ENCODE measurements at places on chromosomes 1 and 21. TPM values are rescaled to one million over a fixed set of nuclear protein-coding genes. Genes with fewer than 3 reads are reported as not detected.

GRCh38 chr1:186617926-186618325 lies 62.3 kb downstream of the PTGS2 start:
- H3K36me3 ChIP-seq = no peaks in the 10 kb centered on the region
- DNase-seq = no peak
- peaks cover 4% of the 10 kb centered on the region for H3K27me3 ChIP-seq

DNA sequence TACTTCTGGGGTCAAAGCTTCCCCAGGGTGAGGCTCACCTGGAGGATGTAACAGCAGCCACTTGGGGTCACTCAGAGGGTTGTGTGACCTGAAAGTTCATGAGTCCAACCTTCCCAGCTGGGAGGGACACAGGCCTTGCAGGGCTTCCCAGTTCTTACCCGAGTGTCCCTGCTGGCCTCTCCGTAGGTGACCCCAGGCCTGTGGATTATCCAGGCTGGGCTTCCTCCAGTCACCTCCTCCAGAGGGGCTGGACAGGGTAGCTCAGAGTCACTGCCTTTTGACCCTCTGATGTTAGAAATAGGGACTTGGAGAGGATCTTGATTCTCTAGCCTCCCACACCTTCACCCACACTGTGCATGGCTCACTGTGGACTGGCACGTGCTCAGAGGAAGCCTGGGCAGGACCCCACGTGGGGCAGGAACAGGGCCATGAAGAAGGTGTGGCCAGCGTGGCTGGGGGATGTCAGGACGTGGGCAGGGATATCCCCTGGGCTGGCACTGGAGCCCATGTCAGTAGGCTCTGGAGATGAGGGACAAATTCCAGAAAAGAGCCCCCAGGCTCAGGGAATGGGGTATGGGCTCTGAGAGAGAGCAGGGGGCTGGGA lies 131.8 kb downstream of the ACTL8 start:
- no peaks in the 10 kb centered on the region for H3K36me3 ChIP-seq
- H3K4me3 ChIP-seq = no peak overlapping the region
- H3K4me1 ChIP-seq = no peaks in the 10 kb centered on the region
- DNase-seq = no peak
- no peak overlapping the region for H3K27ac ChIP-seq
- peaks cover 3% of the 10 kb centered on the region for H3K27me3 ChIP-seq

- no peak for DNase-seq
- H3K4me1 ChIP-seq = no peaks in the 10 kb centered on the region
- no peak overlapping the region for H3K4me3 ChIP-seq
- no peaks in the 10 kb centered on the region for H3K36me3 ChIP-seq
- no peak overlapping the region for H3K27ac ChIP-seq
These were observed 197.1 kb upstream of the PBX1 start for GRCh38 chr1:164361927-164362326.

GRCh38 chr1:209876078-209876800 lies 48.5 kb downstream of the UTP25 start:
- no peak overlapping the region for H3K27ac ChIP-seq
- no peak for DNase-seq
- no peak overlapping the region for H3K4me3 ChIP-seq
- peaks cover 30% of the 10 kb centered on the region for H3K27me3 ChIP-seq
- H3K4me1 ChIP-seq = no peaks in the 10 kb centered on the region

DNA sequence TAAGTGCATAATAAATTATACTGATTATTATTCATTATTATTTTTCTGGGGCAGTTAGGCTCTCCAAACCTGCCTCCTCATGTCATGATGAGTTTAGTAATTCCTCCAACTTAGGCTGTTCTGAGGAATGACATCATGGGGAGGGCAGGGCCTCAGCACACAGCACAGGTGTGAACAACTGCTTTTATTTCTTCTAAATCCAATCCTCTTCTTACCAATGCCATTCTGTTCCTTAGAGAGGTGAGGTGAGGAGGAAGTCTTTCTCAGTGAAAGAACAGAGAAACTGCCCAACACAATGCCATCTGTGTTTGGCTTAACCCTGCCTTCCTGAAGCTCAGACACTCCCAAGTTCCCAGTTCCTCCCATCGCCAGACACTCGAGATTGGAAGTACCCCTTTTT lies 45.4 kb upstream of the WASF2 start:
- H3K4me3 ChIP-seq = no peak overlapping the region
- H3K27me3 ChIP-seq = no peaks in the 10 kb centered on the region
- H3K36me3 ChIP-seq = peaks cover 2% of the 10 kb centered on the region
- H3K4me1 ChIP-seq = peaks cover 13% of the 10 kb centered on the region

DNA sequence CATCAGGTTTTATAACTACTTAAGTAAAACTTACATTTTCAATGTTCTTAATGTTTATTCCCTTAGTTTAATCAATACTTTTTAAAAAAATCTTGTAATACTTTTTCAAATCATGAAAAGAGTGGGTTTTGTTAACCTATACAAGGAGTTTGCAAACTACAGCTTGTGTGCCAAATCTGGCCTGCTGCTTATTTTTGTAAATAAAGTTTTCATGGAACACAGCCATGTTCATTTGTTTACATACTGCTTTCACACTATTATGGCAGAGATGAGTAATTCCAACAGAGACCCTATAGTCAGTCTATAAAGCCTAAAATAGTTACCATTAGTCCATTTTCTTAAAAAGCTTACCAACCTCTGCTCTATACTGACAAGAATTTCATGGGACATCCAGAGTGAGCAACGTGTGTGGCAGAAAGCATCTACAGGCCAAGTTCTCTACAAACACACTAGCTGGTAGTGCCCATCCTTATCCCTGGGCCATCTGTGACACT lies 42.6 kb downstream of the ERO1B start:
- H3K27me3 ChIP-seq = no peaks in the 10 kb centered on the region
- H3K27ac ChIP-seq = no peak overlapping the region
- H3K4me1 ChIP-seq = no peaks in the 10 kb centered on the region
- peaks cover 6% of the 10 kb centered on the region for H3K36me3 ChIP-seq
- H3K4me3 ChIP-seq = no peak overlapping the region
- DNase-seq = no peak

- H3K27ac ChIP-seq = no peak overlapping the region
- H3K4me3 ChIP-seq = no peak overlapping the region
- H3K36me3 ChIP-seq = no peaks in the 10 kb centered on the region
- no peak for DNase-seq
- H3K4me1 ChIP-seq = peaks cover 3% of the 10 kb centered on the region
These were observed 114.7 kb downstream of the ERG start for GRCh38 chr21:38383411-38384237.

DNA sequence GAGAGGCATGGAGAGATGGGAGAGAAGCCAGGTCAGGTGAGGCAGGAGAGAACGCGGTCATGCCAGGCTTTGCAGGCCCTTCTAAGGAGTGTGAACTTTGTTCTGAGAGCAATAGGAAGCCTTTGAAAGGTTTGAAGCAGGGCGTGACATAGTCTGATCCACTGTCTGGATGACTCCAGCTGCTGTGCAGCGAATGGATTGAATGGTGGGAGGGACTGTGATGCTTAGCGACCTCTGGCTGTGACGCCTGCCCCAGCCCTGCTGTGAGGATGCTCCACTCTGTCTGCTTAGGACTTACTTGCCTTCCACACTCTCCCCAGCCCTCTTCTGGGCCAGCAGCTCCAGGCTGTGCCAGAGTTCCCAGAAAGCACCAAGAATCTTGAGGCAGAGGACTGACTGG lies 41.8 kb upstream of the POU3F1 start:
- H3K27me3 ChIP-seq = peaks cover 22% of the 10 kb centered on the region
- no peak overlapping the region for H3K27ac ChIP-seq
- no peak for DNase-seq
- H3K4me1 ChIP-seq = no peaks in the 10 kb centered on the region
- H3K4me3 ChIP-seq = no peak overlapping the region

- no peak overlapping the region for H3K27ac ChIP-seq
- DNase-seq = no peak
These were observed 396.5 kb upstream of the LRRC7 start for GRCh38 chr1:69171248-69171647.

- H3K4me3 ChIP-seq = no peak overlapping the region
- H3K4me1 ChIP-seq = peaks cover 17% of the 10 kb centered on the region
- H3K27ac ChIP-seq = no peak overlapping the region
These were observed 25.9 kb downstream of the IVNS1ABP start for GRCh38 chr1:185291159-185291558.

- peaks cover 5% of the 10 kb centered on the region for H3K27me3 ChIP-seq
- DNase-seq = no peak
- no peak overlapping the region for H3K4me3 ChIP-seq
- no peak overlapping the region for H3K27ac ChIP-seq
- H3K4me1 ChIP-seq = no peaks in the 10 kb centered on the region
- no peaks in the 10 kb centered on the region for H3K36me3 ChIP-seq
These were observed 14.4 kb upstream of the CAMTA1 start for GRCh38 chr1:6770751-6771440.

GRCh38 chr1:33727310-33727709 lies 136.6 kb upstream of the HMGB4 start:
- no peak overlapping the region for H3K4me3 ChIP-seq
- H3K27me3 ChIP-seq = peaks cover 8% of the 10 kb centered on the region
- no peak for DNase-seq
- no peaks in the 10 kb centered on the region for H3K36me3 ChIP-seq
- no peaks in the 10 kb centered on the region for H3K4me1 ChIP-seq
- H3K27ac ChIP-seq = no peak overlapping the region

GRCh38 chr1:93666613-93667384 lies 14.8 kb downstream of the BCAR3 start:
- H3K36me3 ChIP-seq = no peaks in the 10 kb centered on the region
- no peak overlapping the region for H3K4me3 ChIP-seq
- no peak overlapping the region for H3K27ac ChIP-seq
- H3K4me1 ChIP-seq = no peaks in the 10 kb centered on the region
- no peak for DNase-seq
- H3K27me3 ChIP-seq = peaks cover 4% of the 10 kb centered on the region

- DNase-seq = no peak
- no peaks in the 10 kb centered on the region for H3K36me3 ChIP-seq
- H3K27me3 ChIP-seq = no peaks in the 10 kb centered on the region
- H3K4me1 ChIP-seq = no peaks in the 10 kb centered on the region
These were observed 20.5 kb upstream of the ARTN start for GRCh38 chr1:43913051-43913501.

- DNase-seq = no peak
- H3K36me3 ChIP-seq = no peaks in the 10 kb centered on the region
- H3K27me3 ChIP-seq = peaks cover 9% of the 10 kb centered on the region
- H3K4me3 ChIP-seq = no peak overlapping the region
- H3K27ac ChIP-seq = no peak overlapping the region
These were observed 111.6 kb upstream of the PDE4B start for GRCh38 chr1:65681096-65681495.

GRCh38 chr1:19479351-19480120 lies 5.8 kb downstream of the CAPZB start:
- H3K27me3 ChIP-seq = no peaks in the 10 kb centered on the region
- peaks cover 39% of the 10 kb centered on the region for H3K36me3 ChIP-seq
- peaks cover 94% of the 10 kb centered on the region for H3K4me1 ChIP-seq
- DNase-seq = no peak

DNA sequence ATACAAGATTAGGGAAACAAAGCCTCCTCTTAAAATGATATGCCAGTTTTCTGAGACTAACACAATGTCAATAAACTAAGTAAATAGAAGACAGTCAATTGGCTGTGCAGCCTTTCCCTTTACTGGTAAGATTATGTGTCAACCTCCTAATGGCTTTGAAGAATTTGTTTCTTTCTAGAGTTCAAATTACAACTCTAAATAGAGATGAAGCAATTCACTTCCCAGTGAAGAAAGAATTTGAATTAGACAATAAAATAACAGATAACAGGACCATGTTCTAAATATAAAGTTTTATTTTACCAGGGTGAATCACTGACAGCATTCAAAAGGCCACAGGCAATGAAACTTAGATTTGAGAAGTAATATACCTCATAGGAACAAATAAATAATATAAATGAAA lies 680.3 kb downstream of the PLA2G4A start:
- no peak overlapping the region for H3K4me3 ChIP-seq
- no peak overlapping the region for H3K27ac ChIP-seq
- H3K27me3 ChIP-seq = no peaks in the 10 kb centered on the region
- DNase-seq = no peak
- no peaks in the 10 kb centered on the region for H3K36me3 ChIP-seq
- no peaks in the 10 kb centered on the region for H3K4me1 ChIP-seq

GRCh38 chr1:78078358-78078757 lies 32.6 kb downstream of the GIPC2 start:
- H3K36me3 ChIP-seq = no peaks in the 10 kb centered on the region
- no peaks in the 10 kb centered on the region for H3K27me3 ChIP-seq
- no peak for DNase-seq
- H3K4me1 ChIP-seq = peaks cover 18% of the 10 kb centered on the region

- H3K4me3 ChIP-seq = no peak overlapping the region
- no peak for DNase-seq
- H3K27ac ChIP-seq = no peak overlapping the region
- H3K4me1 ChIP-seq = peaks cover 17% of the 10 kb centered on the region
- H3K27me3 ChIP-seq = no peaks in the 10 kb centered on the region
- peaks cover 7% of the 10 kb centered on the region for H3K36me3 ChIP-seq
These were observed 43.5 kb downstream of the DOP1B start for GRCh38 chr21:36200081-36200561.

- no peaks in the 10 kb centered on the region for H3K4me1 ChIP-seq
- no peak overlapping the region for H3K4me3 ChIP-seq
- H3K27me3 ChIP-seq = no peaks in the 10 kb centered on the region
- no peak for DNase-seq
These were observed 6.6 kb upstream of the APP start for GRCh38 chr21:26177187-26177586.

GRCh38 chr21:38982804-38983203 lies 177.1 kb downstream of the ETS2 start:
- DNase-seq = no peak
- no peak overlapping the region for H3K4me3 ChIP-seq
- peaks cover 48% of the 10 kb centered on the region for H3K27me3 ChIP-seq
- no peak overlapping the region for H3K27ac ChIP-seq

GRCh38 chr21:45098867-45099266 lies 24.5 kb downstream of the ADARB1 start:
- no peak overlapping the region for H3K27ac ChIP-seq
- no peak for DNase-seq
- no peaks in the 10 kb centered on the region for H3K27me3 ChIP-seq
- no peak overlapping the region for H3K4me3 ChIP-seq
- H3K4me1 ChIP-seq = peaks cover 26% of the 10 kb centered on the region

PYHIN1 gene
- 7.0 TPM for total RNA-seq

FAM72B gene
- total RNA-seq = 28.6 TPM

DIO1 gene
- not detected for total RNA-seq

AHCYL1 gene
- total RNA-seq = 77.8 TPM

CCDC185 gene
- not detected for total RNA-seq

PRR9 gene
- not detected for total RNA-seq

CHI3L1 gene
- total RNA-seq = not detected

HAO2 gene
- total RNA-seq = not detected

EFCAB7 gene
- 6.1 TPM for total RNA-seq

TFF2 gene
- total RNA-seq = not detected

OR14K1 gene
- total RNA-seq = not detected

S100A7A gene
- total RNA-seq = not detected
